ENCODE measurements at places on chromosomes 4 and X. TPM values are rescaled to one million over a fixed set of nuclear protein-coding genes. Genes with fewer than 3 reads are reported as not detected.

The CXorf38 gene
- total RNA-seq, result 11.7 TPM

The MECP2 gene
- 34.5 TPM for total RNA-seq

The AKAP4 gene
- total RNA-seq, result not detected

The RAB33A gene
- total RNA-seq, result 9.8 TPM

The MAGEA12 gene
- total RNA-seq, result not detected

Data from smooth muscle cell of the umbilical artery (primary cell).